Right atrium auricular region (tissue), 2 donors: ENCODE measurements at places on chromosomes 13 and 19. TPM values are rescaled to one million over a fixed set of nuclear protein-coding genes. Genes with fewer than 3 reads are reported as not detected.

DNA sequence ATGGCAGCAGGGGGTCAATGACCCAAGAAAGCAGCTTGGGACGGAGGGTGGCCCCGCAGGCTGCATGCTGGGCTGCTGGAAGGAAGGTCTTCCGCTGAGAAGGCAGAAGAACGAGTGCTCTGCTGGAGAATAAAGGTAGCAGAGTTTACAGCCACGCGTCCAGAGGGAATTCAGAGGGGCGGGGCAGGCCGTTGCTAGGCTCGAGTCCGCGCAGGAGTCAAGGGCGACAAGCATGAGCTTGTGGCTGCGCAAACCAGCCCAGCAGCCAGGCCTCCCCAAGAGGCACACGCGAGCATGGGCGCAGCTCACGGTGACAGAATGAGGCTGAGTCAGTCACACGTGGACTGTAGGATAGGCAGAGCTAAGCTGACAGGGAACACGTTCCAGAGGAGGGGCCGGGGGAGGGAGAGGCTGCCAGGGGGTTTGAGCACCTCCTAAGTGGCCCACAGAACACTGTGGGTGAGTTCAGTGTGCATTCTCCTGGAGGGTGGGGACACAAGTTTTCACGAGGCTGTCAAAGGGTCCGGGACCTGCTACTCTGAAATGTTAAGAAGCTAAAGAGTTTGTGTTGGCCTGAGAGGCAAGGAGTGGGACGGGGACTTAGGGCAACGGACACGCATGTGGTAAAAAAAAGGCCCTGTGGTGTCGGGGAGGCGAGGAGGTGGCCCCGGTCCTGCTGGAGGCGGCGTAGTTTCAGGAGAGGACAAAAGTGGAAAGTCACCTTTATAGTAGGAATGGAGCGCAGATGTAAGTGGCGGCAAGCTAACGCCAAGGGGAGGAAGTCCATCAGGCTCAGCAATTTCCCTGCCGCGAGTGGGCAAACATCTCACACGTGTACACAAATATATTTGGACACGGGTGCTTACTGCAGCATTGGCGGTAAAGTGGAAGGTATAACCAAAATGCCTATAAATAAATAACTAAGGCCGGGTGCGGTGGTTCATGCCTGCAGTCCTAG is 17.7 kb downstream of the RFX2 start:
- H3K36me3 ChIP-seq: no peaks in the 10 kb centered on the region
- no peaks in the 10 kb centered on the region for H3K4me1 ChIP-seq
- DNase-seq: peak; percentile 90

Gene CEACAM16
- total RNA-seq: not detected

Gene ZNF540
- total RNA-seq: 2.6 TPM

DNA sequence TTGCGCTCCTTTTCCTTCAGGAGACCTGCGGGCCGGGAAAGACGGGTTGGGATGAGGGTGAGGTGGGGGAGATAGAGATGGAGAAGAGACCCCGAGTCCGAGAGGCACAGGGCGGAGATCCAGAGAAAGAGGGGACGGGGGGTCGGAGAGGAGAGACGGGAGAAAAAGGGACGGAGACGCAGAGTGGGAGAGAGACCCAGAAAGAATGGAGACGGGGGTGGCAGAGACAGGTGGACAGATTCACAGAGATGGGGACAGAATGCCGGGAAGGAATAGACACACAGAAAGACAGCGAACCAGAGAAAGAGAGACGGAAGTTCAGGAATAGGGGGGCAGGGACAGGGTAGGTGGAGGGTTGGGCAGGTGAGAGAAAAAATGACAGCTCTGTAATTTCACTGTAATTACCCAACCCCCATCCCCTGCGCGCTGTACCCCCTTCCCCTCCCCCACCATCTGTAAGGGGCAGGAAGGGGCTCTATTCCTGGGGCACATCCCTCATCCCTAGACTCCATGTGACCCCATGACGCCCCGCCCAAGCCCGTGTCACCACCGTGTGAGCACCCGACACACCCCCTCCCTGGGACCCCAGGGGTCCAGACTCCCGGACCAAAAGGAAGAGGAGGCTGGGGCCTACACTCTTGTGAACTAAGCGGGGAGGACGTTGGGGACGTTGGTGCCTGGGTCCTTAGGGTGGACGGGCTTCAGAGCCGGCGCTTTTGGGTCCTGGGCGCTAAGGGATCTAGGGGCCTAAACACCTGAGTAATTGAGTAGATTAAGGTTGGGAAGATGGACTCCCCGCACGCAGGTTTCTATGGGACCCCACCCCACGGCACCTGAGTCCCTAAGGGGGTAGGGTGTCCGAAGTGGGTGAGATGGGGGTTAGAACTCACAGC is 967 bp downstream of the DBP start:
- peak overlapping the region; percentile 78 for H3K4me3 ChIP-seq
- no peaks in the 10 kb centered on the region for H3K27me3 ChIP-seq
- H3K4me1 ChIP-seq: peaks cover 62% of the 10 kb centered on the region
- no peak for DNase-seq

GRCh38 chr13:106685143-106685542 is 117.2 kb upstream of the ARGLU1 start:
- DNase-seq: no peak
- no peaks in the 10 kb centered on the region for H3K4me1 ChIP-seq
- no peak overlapping the region for H3K27ac ChIP-seq
- no peaks in the 10 kb centered on the region for H3K27me3 ChIP-seq
- no peaks in the 10 kb centered on the region for H3K36me3 ChIP-seq

Gene FXYD1
- total RNA-seq: 175 TPM

DNA sequence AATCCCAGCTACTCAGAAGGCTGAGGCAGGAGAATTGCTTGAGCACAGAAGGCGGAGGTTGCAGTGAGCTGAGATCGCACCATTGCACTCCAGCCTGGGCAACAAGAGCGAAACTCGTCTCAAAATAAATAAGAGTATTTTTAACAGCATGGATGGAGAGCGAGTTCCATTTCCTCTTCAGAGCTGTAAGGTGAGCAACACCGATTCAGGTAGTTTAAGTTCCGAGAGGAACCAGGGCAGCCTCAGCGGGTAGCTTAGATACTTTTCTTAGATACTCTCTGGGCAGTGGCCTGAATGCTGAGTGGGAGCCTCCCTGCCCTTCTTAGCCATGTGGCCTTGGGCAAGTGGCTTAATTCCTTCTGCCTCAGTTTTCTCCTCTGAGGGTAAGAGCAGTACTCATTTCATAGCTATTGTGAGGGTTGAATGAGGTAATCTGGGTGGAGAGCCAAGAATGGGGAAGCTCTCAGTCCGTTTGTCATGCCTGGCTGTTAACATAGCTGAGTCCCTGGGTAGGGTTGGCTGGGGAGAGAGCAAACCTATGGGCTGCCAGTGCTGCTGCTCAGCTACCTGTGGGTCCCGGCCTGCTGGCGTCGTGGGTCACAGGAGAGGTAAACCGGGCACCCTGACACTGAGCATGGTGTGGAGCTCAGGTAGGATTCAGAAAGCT is 4.1 kb downstream of the ATP11A start:
- no peaks in the 10 kb centered on the region for H3K4me1 ChIP-seq
- no peaks in the 10 kb centered on the region for H3K27me3 ChIP-seq
- no peak for DNase-seq
- H3K36me3 ChIP-seq: no peaks in the 10 kb centered on the region
- H3K27ac ChIP-seq: peak overlapping the region; percentile 59

DNA sequence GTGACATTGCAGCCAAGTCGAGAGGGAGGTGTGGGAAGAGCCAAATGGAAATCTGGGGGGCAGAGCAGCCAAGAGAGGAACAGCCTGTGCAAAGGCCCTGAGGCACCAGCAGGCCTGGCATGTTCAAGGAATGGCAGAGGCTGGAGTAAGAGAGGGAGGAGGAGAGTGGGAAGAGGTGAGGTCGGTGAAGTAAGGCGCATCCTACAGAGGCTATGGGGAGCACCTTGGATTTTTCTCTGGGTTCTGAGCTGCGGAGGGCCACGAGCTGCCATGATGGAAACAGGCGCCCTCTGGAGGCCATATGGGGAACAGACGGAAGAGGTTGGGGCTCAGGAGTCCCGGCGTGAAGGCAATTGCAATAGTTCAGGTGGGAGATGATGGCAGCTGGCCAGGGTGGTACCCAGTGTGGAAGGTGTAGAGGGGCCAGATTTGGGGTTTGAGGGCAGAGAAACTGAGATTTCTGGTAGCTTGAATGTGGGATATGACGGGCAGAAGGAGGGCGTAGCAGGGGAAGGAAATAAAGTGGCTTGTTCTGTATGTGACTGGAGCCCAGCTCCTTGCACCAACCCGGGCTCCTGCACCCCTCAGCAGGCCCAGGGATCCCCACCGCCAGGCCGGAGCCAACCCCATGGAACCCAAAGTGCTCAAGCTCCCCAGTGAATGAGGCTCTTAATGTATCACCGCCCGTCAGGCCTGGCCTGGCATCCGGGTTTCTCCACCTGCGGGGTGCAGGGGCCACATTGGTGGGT is 20.5 kb upstream of the STRN4 start:
- no peak overlapping the region for H3K4me3 ChIP-seq
- H3K27ac ChIP-seq: no peak overlapping the region
- DNase-seq: no peak
- no peaks in the 10 kb centered on the region for H3K36me3 ChIP-seq
- H3K27me3 ChIP-seq: no peaks in the 10 kb centered on the region

DNA sequence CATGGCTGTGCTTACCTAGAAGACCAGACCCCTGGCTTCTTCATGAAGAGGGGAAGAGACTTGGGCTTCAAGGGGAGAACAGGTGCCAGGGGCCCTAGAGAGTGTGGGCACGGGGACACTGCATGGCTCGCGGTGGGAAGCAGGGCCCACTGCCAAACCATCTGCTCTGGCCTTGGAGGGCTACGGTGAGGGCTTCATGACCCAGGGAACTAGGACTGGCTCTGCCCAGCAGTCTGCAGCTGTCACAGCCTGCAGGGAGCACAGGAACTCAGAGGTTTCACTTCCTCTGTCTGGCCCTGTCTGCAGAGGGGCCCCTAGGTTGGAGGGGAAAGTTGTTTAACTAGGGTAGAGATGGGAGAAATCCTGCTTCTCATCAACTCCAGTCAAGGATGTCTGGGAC is 4.3 kb downstream of the ERCC1 start:
- no peaks in the 10 kb centered on the region for H3K27me3 ChIP-seq
- no peak overlapping the region for H3K27ac ChIP-seq
- no peaks in the 10 kb centered on the region for H3K4me1 ChIP-seq
- DNase-seq: no peak
- no peak overlapping the region for H3K4me3 ChIP-seq

DNA sequence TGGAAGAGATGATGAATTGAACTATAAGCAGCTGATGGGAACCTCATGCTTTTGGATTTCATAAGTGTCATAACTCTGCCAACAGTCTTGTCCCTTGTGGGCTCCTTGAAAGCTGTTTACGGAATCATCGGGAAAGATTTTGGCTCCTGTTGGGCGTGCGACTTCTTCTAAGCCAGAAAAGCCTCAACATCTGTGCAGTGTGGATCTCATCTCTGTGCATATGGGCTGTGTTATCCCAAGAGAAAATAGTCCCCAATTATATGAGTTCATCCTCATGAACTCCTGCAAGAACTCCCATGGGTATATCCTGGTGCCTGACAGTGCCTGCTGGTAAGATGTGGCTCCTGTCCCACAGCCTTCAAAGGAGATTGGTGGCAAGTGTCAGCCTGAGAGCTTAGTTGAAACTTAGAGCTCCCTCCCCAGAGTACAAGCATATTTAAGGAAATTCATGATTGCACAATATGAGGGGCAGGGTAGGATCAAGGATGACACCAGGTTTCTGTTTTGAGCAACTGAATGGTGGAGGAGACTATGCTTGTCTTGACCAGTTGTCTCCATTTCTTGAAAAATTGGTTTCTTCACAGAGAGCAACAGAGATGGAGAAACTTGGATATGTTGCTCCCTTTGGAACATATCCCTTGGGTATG is 243.5 kb downstream of the ITGBL1 start:
- H3K27ac ChIP-seq: peak overlapping the region; percentile 10
- no peaks in the 10 kb centered on the region for H3K27me3 ChIP-seq
- DNase-seq: no peak
- no peaks in the 10 kb centered on the region for H3K36me3 ChIP-seq
- H3K4me3 ChIP-seq: no peak overlapping the region

DNA sequence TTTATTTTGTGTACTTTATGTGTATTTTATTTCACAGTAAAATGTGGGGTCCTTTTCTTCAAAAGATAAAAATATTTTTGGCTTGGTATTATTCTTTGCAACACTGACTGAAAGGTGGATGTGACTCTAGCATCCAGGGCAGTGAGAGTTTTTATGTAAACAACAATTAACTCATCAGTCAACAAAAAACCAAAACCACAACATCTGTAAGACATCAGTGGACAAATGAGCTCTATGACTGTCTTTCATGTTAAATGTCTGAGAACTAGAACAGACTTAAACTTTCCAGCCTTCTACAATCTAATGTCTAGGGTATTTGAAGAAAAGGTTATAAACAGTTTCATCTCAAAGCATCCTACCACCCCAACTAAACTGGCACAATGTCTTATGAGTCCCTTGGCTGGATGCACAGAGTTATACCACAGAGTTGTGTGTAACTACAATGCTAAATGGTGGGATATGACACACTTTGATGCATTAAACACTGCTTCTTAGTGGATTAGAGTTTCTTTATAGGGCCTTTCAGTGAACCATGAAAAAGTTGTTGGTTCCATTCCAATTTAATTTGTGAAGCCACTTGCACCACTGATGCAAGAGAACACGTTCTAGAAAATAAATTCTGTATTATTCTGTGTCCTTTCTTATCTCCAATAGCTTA is 544.2 kb upstream of the KLF12 start:
- H3K36me3 ChIP-seq: no peaks in the 10 kb centered on the region
- no peak overlapping the region for H3K27ac ChIP-seq
- no peak for DNase-seq
- no peak overlapping the region for H3K4me3 ChIP-seq
- H3K27me3 ChIP-seq: no peaks in the 10 kb centered on the region
- H3K4me1 ChIP-seq: no peaks in the 10 kb centered on the region

Gene ARHGAP33
- total RNA-seq: 1.4 TPM

GRCh38 chr13:99894105-99894839 is 77.3 kb downstream of the ZIC5 start:
- DNase-seq: peak; percentile 42
- no peak overlapping the region for H3K4me3 ChIP-seq
- no peaks in the 10 kb centered on the region for H3K36me3 ChIP-seq
- H3K27me3 ChIP-seq: peaks cover 5% of the 10 kb centered on the region

- no peak for DNase-seq
- no peaks in the 10 kb centered on the region for H3K4me1 ChIP-seq
- H3K36me3 ChIP-seq: no peaks in the 10 kb centered on the region
- H3K27ac ChIP-seq: peak within 1 kb of the TSS; percentile 85
Observed at GRCh38 chr19:18340190-18340989, at the start of gene PGPEP1. Gene PGPEP1 (plus strand): TSS chr19:18340598. CDS start chr19:18340682, 84 bp downstream.

DNA sequence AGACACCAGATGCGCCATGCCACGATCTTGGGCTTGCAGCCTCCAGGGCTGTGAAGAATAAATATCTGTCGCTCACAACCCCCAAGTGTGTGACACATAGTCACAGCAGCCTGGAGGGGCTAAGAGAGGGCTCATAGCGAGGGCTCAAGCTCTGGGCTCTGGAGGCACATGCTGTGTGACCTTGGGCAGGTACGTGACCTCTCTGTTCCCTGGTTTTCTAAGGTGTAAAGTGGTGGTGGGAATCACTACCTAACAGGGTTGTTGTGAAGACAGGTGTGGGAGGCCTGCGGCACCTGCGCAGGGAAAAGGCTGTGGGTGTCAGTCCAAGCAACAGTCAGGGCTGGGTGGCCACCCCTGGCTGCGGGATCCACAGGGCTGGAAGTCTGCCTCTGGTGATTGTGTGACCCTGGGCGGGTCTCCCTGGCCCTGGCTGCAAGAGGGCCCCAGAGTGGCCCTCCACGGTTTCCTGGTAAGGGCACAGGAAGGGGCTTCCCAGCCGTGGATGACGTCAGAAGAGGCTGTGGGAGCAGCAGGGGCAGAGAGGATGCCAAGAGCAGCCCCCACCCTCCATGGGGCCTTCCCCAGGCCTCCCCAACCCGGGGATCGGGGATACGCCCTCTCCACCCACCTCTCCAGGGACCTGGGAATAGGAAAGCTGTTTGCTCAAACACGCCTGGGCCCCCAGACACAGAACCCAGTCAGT is 218.8 kb upstream of the SGCG start:
- H3K4me3 ChIP-seq: no peak overlapping the region
- no peak overlapping the region for H3K27ac ChIP-seq
- H3K4me1 ChIP-seq: no peaks in the 10 kb centered on the region
- peak; percentile 16 for DNase-seq
- no peaks in the 10 kb centered on the region for H3K27me3 ChIP-seq

Gene ADPRHL1
- 222 TPM for total RNA-seq
